ENCODE measurements at places on chromosomes 2 and 18.

DNA sequence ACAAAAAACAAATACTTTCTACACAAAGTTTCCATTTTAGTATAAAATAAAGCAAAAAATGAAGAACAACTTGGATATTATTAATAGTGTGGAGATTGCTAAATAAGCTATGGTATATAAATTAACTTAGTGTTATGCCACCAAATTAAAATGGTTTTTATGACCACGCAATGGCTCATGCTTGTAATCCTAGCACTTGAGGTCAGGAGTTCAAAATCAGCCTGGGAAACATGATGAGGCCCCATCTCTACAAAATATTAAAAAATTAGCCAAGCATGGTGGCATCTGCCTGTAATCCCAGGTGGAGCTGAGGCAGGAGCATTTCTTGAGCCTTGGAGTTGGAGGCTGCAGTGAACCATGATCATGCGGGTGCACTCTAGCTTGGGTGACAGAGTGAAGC is 108.8 kb downstream of the SH3RF3 start:
- no peak for DNase-seq

GRCh38 chr18:22169011-22169888 is at the start of gene GATA6:
TSS of gene GATA6 (plus strand) at chr18:22169589. CDS start at chr18:22171145, 1,556 bp downstream.
- DNase-seq: no peak

- DNase-seq: peak; percentile 69
Observed at GRCh38 chr2:65436824-65437221, 4.4 kb upstream of the SPRED2 start.

- DNase-seq: peak; percentile 5
Observed at GRCh38 chr2:121479882-121480522, 50.7 kb upstream of the RNU4ATAC start.

- DNase-seq: no peak
Observed at GRCh38 chr2:105581555-105581944, 163.2 kb upstream of the NCK2 start.

GRCh38 chr2:110771547-110772382 is 39.4 kb downstream of the ACOXL start:
- DNase-seq: no peak

- no peak for DNase-seq
Observed at GRCh38 chr2:41950666-41950960, 97.2 kb upstream of the PKDCC start.

GRCh38 chr18:62963507-62963906 is 248.2 kb downstream of the PHLPP1 start:
- DNase-seq: no peak

- no peak for DNase-seq
Observed at GRCh38 chr2:37686792-37687526, 15.5 kb upstream of the CDC42EP3 start.

GRCh38 chr2:222299906-222300725 is 1.3 kb upstream of the PAX3 start:
- DNase-seq: no peak

GRCh38 chr2:74876081-74876886 is 42.4 kb downstream of the HK2 start:
- DNase-seq: peak; percentile 67

- DNase-seq: no peak
Observed at GRCh38 chr2:111946294-111947114, 48.1 kb downstream of the MERTK start.

GRCh38 chr2:233124421-233125080 is 64.4 kb downstream of the INPP5D start:
- DNase-seq: peak; percentile 86

DNA sequence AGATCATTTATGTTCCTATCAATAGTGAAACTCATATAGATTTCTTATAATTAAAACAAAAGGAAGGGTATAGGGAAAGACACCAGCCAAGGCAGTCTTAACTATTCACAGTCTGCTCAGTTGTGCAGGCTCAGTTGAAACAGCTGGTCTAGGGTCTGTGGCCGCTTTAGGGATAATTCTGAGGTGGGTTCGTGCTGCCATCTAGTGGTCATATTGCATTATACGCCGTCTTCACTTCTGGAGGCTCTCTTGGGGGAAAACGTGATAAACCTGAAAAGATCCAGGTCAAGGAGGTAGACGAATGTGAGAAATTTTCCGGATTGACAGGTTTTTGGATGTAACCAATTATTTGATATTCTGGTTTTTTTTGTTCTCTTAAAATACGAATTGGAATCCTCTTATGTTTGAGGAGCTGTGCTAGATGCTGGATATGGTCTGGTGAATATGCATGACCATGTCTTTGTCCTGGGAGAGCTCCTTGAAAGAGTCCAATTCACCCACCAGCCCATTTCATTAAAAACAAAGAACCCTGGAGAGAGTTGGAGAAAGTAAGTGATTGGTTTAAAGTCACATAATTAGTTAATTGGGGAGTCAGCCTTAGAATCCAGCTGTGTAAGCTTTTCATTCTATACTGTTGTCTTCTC is 492.4 kb downstream of the PLCL1 start:
- peak; percentile 74 for DNase-seq

DNA sequence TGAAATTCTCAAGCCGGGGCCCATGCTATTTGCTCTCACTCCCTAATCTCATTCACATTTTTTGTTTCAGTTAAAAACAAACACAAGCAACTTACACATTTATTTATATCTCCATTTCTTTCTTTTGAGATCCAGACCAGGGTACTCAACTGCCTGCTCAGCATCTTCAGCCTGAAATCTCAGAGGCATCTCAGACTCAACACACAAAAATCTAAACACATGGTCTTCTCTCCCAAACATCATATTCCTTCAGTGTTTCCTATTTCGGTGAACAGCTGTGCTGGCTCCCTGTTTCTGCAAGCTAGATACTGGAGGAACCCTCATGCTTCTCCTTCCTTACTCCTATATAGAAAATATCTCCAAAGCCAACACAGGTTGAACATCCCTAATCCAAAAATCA is 11.3 kb upstream of the RTTN start:
- no peak for DNase-seq

DNA sequence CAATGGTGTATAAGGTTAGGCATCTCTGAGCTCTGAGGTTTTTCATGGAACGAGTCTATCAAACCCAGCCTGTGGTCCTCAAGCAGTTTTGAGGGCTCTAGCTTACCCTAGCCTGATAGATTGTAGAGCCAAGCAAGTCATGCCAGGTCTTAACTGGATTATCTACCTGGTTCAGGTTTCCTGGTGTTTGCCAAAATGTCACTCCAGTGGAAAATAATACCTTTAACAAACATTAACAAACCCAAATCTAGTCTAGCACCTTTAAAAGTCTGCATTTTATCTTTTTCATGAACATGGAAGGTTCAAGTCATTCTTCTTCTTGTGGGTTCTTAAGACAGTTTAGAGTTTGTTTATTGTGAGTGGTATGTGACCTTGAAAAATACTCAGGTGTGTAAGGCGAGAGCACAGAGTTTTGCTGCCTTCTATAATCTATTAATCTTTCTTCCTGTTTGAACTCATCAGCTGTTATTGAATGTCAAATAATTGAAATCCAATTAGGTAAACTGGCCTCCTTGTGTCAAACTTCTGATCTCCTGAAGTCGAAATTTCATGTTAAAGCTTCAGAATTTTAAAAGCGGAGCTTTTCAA is 13.4 kb upstream of the ADGRF3 start:
- DNase-seq: no peak

- no peak for DNase-seq
Observed at GRCh38 chr2:129242269-129242668, 737.2 kb upstream of the RAB6C start.

- no peak for DNase-seq
Observed at GRCh38 chr2:144015036-144015435, 504.9 kb downstream of the ZEB2 start.

DNA sequence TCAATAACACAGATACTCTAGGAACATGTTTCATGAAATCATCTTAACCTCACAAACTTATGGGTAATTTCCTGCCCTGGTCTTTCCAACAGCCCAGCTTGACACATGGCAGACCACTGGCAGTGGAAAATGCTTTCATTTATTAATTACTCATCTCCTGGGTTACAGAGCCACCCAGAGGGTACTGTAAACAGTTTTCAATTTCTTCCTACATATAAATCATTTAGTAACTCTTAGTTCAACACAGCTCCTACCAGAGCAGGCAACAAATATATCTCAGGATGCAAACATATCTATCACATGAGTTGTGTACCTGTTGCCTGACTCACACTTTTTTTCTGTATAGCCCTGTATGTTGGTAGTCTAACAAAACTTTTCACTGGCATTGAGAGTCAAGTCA is 99.2 kb upstream of the VRK2 start:
- no peak for DNase-seq

DNA sequence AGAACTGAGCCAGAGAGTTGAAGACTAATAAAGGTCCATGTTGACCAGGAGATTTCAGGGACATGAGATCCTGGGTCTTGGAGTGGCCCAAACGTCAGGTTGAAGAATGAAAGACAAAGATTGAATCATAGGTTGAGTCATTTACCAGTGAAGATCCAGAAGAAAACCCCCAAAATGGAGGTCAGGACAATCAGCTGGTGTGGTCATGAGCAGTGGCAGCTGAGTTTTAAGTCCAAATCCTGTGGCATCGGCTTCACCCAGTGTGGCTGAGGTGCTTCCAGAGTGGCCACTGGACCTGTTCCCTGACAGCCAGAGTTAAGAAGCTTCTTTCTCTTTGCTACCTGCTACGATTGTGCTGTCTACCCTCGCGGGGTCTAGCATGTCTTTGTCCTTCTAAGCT is 234.0 kb downstream of the BCL2 start:
- no peak for DNase-seq

GRCh38 chr2:73610111-73610510 is 32.1 kb downstream of the NAT8 start:
- no peak for DNase-seq

- no peak for DNase-seq
Observed at GRCh38 chr2:75788902-75789301, 78.2 kb upstream of the GCFC2 start.

GRCh38 chr2:39140322-39140847 is 19.5 kb upstream of the SOS1 start:
- no peak for DNase-seq

GRCh38 chr2:65974067-65974723 is 460.7 kb upstream of the MEIS1 start:
- DNase-seq: no peak

- DNase-seq: no peak
Observed at GRCh38 chr18:78875778-78876650, 103.6 kb upstream of the SALL3 start.

GRCh38 chr2:185278761-185279160 is 459.8 kb upstream of the FSIP2 start:
- no peak for DNase-seq

DNA sequence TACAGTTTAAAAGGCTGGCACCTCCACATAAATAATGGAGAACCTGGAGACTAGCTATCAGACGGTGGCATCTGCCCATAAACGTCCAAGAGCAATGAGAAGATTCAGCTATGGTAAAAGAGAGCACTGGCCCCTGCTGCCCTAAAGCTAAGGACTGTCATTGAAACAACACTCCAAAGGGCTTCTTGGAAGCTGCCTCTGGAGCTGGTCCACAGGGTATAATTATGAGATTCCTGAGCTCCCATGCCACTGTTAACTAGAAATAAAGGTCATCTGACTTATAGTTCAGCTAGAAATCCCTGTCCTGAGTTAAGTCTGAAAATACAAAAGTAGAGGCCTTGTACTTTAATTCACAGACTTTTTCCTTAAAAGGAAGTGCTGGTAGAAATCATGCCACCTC is 39.9 kb upstream of the RBMS1 start:
- no peak for DNase-seq

DNA sequence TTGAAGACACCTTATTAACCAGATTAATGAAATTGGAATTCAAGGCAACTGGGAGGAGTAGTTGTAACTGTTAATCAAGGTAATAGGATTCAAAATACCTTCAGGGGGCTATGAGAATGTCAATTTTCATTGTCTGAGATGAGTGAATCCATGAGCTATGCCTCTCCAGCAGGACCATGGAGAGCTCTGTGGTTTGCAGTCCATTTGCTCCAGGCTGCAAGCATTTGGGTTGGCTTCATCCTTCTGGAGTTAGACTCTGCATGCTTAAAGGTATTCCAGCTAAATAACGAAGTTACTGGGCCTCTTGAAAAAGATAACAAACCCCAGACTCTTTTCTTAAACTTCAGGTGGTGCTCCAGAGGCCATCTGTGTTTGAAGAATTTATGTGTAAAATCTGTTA is 207.1 kb upstream of the SLC8A1 start:
- no peak for DNase-seq

DNA sequence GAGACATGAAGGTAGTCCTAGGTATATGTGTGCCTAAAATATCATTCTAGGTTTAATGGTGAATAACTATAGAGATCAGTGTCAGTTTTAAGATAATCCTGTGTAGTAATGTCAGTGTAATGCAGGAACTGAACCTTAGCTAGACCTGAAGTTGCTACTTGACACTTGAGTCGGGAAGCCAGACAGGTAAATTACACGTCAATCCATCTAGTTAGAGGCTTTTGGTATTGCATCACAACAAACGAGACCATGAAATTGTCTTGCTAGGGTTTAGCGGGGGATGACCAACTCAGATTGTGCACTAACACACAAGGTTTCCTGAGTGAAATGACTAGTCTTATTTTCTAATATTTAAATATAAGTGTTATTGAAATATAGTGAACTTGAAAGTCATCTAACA is 2.0 kb downstream of the YPEL5 start:
- peak; percentile 32 for DNase-seq

GRCh38 chr18:69021211-69021805 is 223.4 kb downstream of the CCDC102B start:
- DNase-seq: no peak

- DNase-seq: no peak
Observed at GRCh38 chr2:26305540-26305939, 40.4 kb upstream of the SELENOI start.

GRCh38 chr2:72109291-72109690 is 38.4 kb downstream of the CYP26B1 start:
- DNase-seq: no peak

All from OCI-LY7 (cell line).